ENCODE measurements at places on chromosomes 7 and 10.

DNA sequence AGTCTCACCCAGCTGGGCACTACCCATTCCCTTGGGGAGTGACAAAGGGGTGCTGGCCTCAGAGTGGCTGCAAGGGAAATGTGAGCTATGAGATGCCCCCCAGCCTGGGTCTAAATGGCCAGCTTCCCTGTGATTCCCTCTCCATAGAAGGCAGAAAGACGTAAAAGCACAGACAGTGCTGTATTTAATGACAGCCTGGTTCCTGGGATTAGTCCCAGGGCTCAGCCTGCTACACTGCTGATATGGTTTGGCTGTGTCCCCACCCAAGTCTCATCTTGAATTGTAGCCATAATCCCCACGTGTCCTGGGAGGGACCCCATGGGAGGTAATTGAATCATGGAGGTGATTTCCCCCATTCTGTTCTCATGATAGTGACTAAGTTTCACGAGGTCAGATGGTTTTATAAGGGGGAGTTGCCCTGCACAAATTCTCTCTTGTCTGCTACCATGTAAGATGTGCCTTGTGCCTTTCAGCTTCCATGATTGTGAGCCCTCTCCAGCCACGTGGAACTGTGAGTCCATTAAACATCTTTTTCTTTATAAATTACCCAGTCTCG, 23.9 kb upstream of the CALN1 start:
- no peak for DNase-seq

- DNase-seq: no peak
Measured at GRCh38 chr10:94451883-94452519, 49.7 kb downstream of the TBC1D12 start.

GRCh38 chr10:86785037-86785436, 28.6 kb downstream of the BMPR1A start:
- no peak for DNase-seq

- DNase-seq: no peak
Measured at GRCh38 chr10:35367982-35368381, 31.7 kb downstream of the CCNY start.

Measured in stimulated activated CD8-positive, alpha-beta memory T cell treated with anti-CD3 and anti-CD28 coated beads, Interleukin-2, amount 100 ng/mL, for 1 hour (primary cell).